ENCODE measurements at places on chromosomes 1 and 21.

- no peak for DNase-seq
Observed at GRCh38 chr1:108719656-108720435, 7.1 kb downstream of the FNDC7 start.

- peak; percentile 63 for DNase-seq
Observed at GRCh38 chr1:203649999-203650836, 23.6 kb downstream of the ATP2B4 start.

DNA sequence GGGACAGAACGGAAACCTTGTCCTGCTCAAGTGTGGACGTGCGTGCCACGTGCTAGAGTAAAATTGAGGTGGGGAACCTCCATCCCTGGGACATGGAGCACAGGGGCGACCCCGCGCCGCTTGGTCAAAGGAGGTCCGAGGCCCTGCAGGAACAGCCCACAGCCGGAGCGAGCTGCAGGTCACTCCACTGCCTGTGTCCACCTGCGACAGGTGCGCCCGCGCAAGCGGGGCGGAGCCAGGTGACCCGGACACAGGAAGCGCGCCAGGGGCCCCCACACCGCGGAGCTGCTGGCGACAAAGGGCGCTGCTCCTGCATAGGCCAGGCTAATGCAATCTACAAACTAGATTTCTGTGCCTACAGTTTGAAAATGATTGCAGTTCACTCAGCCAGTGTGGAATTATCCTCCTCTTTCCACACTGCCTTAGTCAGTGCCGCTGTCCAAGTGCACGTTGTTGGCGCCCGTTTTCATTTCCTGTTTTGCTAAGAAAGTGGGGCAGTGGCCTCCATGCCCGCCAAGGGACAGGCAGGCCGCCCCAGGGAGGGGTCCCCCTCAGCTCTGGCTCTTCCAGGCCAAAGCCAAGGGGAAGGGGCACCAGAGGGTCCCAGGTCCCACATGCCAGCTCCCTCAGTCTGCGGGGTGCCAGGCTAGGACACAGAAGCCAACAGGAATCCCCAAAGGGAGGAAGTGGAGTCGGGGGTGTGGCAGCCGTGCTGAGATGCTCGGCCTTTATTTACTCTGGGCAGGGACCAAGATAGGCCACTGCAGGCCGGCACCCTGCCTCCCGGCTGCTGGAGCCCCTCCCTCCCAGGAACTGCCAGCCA lies 4.3 kb upstream of the NADK start:
- DNase-seq: peak; percentile 20

DNA sequence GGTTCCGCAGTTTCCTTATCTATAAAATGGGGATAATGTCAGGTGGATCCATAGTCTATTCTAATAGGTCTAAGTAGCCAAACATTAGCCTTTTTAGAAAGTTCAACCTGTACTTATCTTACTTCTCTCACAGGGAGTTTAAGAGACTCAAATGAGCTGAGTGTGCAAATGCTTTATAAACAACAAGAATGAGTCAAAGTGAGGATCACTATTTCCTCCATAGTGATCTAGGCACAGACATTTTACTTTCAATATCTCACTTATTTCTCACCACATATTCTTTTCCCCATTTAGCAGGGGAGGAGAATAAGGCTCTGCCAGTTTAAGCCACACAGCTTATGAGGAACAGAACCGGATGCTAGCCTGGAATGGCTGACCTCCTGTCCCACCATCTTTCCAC lies 92.1 kb upstream of the LMO4 start:
- DNase-seq: no peak

- DNase-seq: no peak
Observed at GRCh38 chr1:67838180-67838910, 5.1 kb upstream of the GNG12 start.

DNA sequence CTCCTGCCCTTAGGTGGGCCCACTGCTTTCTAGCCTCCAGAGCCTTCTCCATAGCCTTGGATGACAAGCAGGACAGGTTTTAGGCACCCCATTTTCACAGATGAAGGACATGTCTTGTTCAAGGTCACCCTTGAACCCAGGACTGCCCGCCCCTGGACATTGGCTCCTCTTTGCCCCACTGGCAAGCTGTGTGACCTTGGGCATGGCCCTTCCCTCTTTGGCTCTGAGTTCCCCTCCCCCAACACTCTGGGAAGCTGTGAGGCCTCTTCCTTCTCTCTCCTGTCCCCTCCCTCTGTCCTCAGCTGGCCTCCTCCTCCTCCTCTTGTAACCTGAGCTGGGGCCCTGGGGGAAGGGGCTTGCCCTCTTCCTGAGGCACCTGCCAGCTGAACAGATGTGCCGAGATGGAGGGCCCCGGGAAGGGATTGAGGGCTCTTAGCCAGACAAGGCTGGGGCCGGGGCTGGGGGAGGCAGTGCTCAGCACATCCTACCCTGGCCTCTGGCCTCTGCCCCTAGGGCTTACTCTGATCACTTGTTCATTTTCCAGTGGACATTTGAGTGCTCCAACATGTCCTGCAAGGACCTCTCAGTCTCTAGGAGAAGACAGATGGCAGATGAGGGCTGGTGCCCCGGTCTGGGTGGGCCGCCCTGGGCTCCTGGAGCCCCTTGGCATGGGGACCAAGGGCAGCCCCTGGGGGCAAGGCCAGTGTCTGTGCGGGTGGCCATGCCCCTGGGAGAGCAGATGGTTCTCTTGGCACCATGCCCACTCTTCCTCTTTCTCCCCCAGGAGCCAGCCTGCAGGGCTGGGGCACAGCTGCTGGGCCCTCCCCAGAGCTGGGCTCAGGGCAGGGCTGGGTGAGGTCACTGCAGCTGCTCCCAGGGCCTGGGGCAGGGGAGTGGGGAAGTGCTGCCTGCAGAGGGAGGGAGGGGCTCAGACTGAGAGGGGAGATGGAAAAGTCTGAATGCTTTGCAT lies 10.7 kb downstream of the FOXO6 start:
- DNase-seq: no peak

DNA sequence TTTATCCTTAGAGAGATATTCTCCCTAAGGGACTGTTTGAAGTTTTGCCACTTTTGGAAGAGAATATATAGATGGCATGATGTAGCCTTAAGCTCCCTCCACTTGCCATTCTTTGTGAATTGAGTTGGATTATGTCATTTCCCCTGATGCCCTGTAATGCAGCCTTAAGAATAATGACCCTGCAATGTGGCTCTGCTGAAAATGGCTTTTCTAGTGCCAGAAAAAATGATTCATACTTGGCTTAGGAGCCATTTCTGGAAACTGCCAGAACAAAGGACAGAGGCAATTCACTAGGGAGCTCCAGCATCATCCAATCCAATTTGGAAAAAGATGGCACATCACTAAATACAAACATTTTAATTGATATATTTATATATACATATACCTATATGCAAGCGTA lies 265.3 kb downstream of the SPATA17 start:
- DNase-seq: no peak

DNA sequence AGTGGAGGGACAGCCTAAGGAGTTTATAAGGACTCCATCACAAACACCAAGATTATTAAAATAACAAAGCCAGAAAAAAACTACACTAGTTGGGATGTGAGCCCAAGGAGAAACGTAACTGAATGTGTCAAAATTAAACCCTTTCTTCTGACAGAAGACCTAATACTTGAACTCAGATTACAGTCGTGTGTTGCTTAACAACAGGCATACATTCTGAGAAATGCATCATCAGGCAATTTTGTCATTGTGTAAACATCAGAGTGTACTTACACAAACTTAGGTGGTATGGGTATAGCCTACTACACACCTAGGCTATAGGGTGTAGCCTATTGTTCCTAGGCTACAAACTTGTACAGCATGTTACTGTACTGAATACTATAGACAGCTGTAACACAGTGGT lies 23.4 kb downstream of the DSTYK start:
- DNase-seq: no peak

DNA sequence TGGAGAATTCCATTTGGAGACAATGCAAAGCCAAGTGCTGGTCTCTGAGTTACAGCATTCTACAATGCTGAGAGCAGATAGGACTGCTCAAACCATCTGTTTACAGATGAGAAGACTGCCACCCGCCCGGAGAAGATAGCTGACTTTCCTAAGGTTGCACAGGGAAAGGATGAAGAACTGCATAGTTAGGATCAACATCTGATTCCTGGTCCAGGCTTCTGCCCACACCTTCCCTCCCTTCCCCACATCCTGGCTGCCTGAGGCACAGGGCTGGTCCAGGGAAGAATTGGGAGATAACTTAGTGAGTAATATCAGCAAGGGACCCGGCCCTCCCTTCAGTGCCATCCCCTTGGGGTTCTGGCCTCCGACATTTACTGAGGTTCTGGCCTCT lies 2.0 kb downstream of the SERINC2 start:
- DNase-seq: no peak

- no peak for DNase-seq
Observed at GRCh38 chr1:41450747-41451285, 33.7 kb downstream of the EDN2 start.

- DNase-seq: no peak
Observed at GRCh38 chr1:110321846-110322245, 17.3 kb upstream of the RBM15 start.

DNA sequence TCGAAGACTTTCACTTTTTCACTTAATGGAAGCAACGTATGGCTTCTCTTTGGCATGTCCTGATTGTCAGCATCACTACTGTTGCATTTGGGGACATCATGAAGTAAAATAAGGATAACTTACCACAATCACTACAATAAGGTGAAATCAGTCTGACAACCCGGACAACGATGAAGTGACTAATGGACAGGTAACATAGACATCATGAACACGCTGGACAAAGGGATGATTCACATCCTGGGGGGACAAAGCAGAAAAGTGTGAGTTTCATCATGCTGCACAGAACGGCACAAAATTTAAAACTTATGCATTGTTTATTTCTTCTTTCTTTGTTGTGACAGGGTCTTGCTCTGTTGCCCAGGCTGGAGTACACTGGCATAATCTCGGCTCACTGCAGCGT lies 53.9 kb downstream of the FH start:
- DNase-seq: no peak

- no peak for DNase-seq
Observed at GRCh38 chr1:223709598-223709997, 2.7 kb upstream of the CAPN2 start.

GRCh38 chr1:204398197-204399125 lies 13.2 kb downstream of the PPP1R15B start:
- DNase-seq: peak; percentile 67

GRCh38 chr21:32816261-32816660 lies 44.7 kb upstream of the PAXBP1 start:
- no peak for DNase-seq

GRCh38 chr1:176800978-176801513 lies 338.1 kb downstream of the PAPPA2 start:
- no peak for DNase-seq

GRCh38 chr1:30927448-30927847 lies 18.9 kb upstream of the SDC3 start:
- no peak for DNase-seq

GRCh38 chr1:160739098-160739511 lies at the start of gene SLAMF7:
Gene SLAMF7 (plus strand): TSS chr1:160739247. CDS start chr1:160739302, 55 bp downstream.
- no peak for DNase-seq

GRCh38 chr1:210252621-210253051 lies 20.0 kb downstream of the SERTAD4 start:
- DNase-seq: no peak

GRCh38 chr1:84598846-84599741 lies 24.9 kb upstream of the CTBS start:
- no peak for DNase-seq

- no peak for DNase-seq
Observed at GRCh38 chr1:115220340-115221270, 117.4 kb downstream of the NGF start.

DNA sequence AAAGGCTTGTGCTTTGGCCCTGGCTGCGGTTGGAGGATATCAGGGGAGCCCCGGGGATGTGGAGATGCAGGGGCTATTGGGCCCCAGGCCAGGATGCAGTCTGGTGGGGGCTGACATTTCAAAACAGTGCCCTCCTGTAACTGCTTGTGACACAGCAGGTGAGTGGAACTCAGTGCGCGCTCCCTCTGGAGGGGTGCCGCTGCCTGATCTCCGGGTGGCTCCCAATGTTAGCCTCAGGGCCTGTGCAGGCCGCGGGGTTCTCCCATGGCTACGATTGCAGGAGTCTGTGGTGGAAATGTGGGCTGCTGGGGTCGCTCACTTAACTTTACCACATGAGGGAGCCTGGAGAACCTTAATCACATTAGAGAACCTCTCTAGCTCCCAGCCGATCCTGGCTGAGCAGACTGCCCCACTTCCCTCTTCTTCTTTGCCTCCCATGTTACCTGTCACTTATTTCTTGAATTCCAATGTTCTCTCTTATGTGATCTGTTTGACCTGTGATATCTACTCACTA lies 163.2 kb downstream of the FMN2 start:
- no peak for DNase-seq

- no peak for DNase-seq
Observed at GRCh38 chr1:169298441-169298840, 69.2 kb downstream of the NME7 start.

GRCh38 chr1:11525516-11525915 lies 46.6 kb downstream of the DISP3 start:
- no peak for DNase-seq

DNA sequence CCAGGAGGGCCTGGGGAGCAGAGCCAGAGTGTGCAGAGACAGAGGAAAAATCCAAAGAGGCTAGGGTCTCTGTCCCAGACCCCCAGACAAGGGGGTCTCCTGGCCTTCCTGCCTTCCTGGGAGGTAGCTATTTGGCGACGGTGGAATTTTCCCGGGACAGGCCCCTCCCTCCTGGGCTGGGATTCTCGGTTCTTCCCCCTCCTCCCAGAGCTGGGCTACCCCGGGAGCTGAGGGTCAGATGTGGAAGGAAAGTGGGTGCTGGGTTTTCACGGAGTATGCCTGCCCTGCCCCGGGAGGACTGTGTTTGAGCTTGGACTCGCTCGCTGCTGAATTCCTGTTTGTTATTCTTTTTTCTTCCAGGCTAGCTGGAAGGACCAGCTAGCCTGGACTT lies 759 bp downstream of the AMPD2 start:
- peak; percentile 18 for DNase-seq

DNA sequence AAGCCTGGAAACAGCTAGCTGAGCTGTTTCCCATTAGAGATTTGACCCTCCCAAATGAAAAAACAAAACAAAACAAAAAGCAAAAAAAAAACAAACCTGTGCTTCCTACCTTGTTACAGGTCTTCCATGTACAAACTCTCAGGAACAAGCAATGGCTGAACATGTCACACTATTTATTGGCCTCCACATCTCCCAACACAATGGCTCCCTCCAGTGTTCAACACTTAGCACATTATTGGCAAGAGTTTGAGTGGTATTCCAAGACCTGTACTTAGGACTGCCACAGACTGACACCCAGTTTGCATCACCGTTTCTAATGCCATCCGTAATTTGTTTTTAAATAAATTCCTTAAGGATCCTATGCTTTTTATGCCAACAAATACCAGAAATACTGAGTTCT lies 195.0 kb upstream of the OLFM3 start:
- no peak for DNase-seq
